ENCODE measurements at places on chromosomes 4 and X.

GRCh38 chr4:47972181-47972580, 44.3 kb downstream of the CNGA1 start:
- no peak for DNase-seq

- DNase-seq: no peak
Measured at GRCh38 chr4:180028682-180029081, 2214.5 kb upstream of the TENM3 start.

DNA sequence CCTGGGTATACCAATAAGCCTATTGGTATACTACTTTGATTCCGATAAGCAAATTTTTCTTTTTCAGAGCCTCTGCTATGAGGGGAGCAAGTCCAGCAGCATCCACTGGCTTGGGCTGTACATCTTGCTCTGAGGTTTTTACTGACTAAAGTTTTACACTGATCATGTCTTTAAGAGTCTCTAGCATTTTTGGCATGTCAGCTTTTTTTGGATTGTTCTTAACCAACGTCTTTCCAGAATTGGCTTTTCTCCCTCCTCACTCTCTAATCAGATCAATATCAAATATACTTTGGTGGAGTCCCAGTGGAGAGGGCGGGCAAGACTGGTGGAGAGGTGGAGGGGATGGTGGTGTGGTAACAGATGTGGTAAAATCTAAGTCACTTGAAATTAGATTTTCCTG, 196.8 kb downstream of the HEPH start:
- no peak for DNase-seq

GRCh38 chr4:77697860-77698590, 92.4 kb downstream of the CXCL13 start:
- DNase-seq: no peak

GRCh38 chr4:84917086-84917821, 49.2 kb downstream of the WDFY3 start:
- DNase-seq: no peak

GRCh38 chr4:98544818-98545414, 113.5 kb downstream of the TSPAN5 start:
- no peak for DNase-seq

DNA sequence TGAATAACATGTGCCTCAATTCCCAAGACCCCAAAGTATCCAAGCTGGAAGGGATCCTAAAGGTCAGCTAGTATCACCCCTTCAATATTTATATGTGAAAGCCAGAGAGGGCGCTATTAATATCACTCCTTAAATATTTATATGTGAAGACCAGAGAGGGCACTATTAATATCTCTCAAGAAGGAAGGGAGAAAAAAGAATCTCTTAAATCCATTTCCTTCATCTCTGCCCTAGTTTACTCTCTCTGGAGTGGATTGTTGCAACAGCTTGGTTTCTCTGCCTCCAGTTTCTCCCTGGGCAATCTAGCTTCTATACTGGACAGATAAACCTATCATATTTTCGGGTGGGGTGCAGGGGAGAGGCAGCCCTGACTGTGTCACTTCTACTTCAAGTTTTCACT, 31.6 kb upstream of the MSN start:
- no peak for DNase-seq

- no peak for DNase-seq
Measured at GRCh38 chr4:7546152-7546808, 111.5 kb upstream of the PSAPL1 start.

GRCh38 chrX:66544181-66544580, 94.7 kb downstream of the EDA2R start:
- DNase-seq: no peak

GRCh38 chr4:105145156-105145902, 1.3 kb upstream of the TET2 start:
- DNase-seq: no peak

GRCh38 chrX:115894087-115894486, 276.5 kb upstream of the AGTR2 start:
- no peak for DNase-seq

DNA sequence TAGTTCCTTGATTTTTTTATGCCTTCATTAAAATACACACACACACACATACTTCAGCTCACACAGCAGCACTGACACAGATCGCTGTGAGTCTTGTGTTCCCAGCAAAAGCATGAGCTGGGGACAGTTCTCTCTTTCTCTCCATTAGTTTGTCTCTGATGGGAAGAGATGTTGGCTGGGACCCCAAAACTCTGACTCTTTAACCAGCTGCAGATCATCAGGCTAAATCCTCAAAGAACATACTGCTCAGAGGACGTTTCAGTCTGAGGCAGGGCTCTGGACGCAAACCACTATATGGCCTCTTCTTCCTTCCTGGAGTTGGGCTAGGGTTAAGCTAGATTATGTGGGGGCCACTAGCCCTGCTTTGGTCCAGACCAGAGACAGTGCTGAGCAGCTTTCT, 109.6 kb downstream of the NHSL2 start:
- DNase-seq: no peak

DNA sequence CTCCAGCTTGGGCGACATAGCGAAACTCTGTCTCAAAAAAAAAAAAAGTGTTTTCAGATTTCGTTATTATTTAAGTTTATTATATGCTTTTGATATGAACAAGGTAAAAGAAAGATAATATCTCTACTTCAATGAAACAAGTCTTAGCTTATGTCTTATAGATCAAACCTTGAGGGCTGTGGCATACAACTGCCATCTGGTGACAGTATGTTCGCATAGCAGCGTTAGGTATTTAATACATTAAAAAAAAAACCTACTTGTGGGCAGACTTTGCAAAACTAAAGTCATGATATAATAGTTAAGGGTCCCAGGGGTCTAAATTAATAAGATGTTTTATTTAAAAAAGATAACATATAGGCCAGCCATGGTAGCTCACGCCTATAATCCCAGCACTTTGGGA, 161.2 kb upstream of the AMOT start:
- DNase-seq: no peak

GRCh38 chr4:145566086-145566708, 53.0 kb upstream of the MMAA start:
- DNase-seq: no peak

DNA sequence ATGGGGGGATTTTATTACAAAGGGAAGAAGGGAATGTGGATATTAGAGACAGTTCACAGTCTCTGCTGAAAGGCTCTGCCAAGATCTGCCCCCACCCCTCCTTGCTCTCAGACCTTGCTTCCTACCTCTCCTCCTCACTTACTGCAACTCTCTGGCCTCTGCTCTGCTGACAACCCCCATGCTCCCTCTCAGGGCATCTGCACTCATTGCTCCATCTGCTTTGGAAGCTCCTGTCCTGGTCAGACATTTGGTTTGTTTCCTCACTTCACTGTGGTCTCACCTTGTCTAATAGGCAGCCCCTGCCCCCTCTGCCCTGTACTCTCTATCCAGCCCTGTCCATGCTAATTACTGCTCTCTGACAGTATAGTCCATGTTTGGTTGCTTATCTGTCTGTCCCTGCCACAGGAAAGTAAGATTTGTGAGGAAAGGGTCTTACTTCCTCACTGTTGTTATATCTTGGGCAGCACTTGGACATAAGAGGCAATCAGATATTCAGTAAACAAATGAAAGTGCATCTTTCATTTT, 189.3 kb downstream of the PTTG2 start:
- DNase-seq: no peak

DNA sequence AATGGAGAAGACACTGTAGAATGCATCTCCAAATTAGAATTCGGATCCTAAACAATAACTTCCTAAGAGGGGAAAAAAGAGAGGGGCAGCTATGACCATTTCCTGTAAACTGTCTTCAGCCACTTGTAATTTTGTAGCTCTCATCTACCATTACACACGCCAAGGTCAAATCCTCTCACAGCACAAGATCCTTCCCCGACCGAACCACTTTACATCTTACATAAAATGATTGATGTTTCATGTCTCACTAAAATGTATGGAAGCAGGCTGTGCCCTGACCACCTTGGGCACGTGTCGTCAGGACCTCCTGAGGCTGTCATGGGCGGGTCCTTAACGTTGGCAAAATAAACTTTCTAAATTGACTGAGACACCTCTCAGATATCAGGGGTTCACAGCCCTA, 24.1 kb upstream of the PBDC1 start:
- no peak for DNase-seq

DNA sequence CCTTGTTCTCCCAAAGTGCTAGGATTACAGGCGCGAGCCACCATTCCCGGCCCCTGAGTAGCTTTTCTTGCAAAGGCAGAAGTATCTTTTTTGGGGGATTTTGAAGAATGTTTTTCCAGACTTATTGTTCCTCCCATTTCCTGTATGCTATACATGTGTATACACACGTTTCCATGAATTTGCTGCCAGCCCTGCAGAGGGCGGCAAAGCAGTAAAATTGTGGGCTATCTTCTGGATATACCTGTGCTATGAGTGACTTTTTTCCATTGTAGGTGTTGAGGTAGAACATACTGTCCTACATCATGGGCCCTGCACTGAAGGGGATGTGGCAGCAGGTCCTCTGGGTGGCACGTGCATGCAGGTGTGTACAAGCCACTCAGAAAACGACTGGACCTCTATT, 16.9 kb upstream of the MED28 start:
- DNase-seq: no peak

DNA sequence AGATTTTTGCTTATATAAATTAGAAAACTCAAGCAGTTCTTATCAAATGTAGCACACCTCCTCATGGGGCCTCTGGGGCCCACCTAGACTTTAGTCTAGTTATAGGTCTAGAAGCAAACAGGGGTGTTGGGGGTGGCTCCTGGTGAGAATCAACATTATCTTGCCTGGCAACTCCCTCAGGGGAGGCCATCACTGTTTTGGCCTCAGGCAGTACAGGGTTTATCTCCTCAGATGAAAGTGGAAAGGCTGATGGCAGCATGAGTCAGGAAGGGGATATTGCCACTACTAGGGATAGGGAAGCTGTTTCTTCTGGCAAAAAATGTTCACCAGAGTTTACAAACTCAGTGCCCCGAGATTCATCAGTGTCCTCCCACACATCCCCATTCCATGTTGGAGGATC, 232.4 kb upstream of the BMP3 start:
- no peak for DNase-seq

- no peak for DNase-seq
Measured at GRCh38 chr4:86256086-86256485, 103.8 kb downstream of the MAPK10 start.

- DNase-seq: no peak
Measured at GRCh38 chr4:187726485-187726884, 269.1 kb upstream of the ZFP42 start.

DNA sequence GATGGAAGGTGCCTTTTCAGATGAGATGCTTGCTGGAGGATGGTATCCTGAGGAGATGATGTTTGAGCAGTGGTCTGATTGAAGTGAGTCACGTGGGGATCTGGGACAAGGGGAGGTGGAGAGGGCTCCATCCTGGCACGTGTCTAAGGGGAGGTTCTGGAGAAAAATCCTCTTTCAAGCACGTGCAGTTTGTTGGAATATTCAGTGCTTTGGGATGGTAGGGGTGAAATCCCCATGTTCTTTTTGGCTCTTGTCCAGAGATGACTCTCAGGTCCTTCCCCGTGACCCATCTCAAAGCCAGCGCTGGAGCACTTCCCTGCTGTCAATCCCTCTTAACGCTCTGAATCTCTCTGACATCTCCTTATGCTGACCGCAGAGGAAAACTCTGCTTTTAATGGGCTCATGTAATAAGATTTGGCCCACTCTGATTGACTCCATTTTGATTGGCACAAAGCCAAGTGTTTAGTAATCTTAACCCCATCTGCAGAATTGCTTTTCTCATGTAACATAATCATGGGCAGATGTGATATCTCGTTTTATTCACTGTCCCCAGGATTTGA, 10.8 kb upstream of the KLKB1 start:
- DNase-seq: no peak

DNA sequence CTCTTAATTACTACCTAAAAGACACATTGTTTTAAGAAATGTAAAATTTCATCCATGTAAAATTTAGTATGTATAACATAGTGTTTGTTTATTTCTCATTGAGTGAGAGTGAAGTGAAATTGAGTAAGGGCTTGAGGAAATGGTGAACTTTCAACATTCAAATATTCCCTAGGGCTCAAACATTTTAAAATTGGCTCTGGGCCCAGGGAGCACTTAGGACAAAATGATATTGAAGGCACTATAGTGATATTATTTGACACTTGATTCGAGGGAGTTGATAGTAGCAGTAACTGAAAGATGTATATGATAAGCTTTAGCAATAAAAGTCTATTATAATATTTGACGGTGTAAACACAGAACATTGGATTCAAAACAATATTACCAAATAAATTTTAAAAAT, 1244.0 kb upstream of the TENM3 start:
- no peak for DNase-seq

DNA sequence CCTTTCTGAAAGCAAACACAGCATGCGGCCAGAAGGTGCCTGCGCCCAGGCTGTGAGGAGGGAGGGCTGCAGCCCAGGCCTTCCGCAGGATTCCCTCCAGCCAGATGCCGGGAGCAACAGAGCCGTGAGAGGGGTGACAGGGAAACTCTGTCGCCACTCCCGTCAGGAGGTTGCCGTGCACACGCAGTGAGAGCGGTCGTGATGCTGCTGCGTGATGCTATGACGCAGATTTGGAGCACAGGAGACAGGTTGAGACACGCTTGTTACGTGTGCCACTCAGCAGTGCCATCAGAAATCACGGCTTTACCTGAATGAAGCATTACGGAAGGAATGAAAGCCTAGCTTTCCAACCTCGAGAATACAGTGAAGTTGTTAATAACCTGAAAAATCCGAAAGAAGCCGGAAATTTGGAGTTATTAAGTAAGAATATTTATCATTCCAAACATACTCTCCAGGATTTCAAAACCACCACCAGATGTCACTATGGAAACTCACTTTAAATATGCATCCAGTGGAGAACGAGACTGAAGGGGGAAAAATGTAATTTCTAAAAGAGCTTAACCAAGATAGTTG, 54.4 kb downstream of the FAT1 start:
- no peak for DNase-seq

GRCh38 chr4:156303708-156304107, 350.0 kb upstream of the CTSO start:
- no peak for DNase-seq

GRCh38 chrX:3449287-3449686, 102.8 kb upstream of the MXRA5 start:
- no peak for DNase-seq

DNA sequence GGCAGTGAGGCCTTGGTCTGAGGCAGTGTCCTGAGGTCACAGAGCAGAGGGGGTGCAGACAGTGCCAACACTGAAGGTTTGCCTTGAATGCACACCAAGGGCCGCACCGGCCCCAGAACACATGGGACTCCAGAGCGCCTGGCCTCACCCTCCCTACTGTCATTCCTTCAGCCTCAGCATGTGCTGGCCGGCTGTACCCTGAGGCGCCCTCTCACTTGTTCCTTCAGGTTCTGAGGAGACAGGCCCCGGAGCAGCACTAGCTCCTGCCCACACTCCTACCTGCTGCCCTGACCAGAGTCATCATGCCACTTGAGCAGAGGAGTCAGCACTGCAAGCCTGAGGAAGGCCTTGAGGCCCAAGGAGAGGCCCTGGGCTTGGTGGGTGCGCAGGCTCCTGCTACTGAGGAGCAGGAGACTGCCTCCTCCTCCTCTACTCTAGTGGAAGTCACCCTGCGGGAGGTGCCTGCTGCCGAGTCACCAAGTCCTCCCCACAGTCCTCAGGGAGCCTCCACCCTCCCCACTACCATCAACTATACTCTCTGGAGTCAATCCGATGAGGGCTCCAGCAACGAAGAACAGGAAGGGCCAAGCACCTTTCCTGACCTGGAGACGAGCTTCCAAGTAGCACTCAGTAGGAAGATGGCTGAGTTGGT, 2.4 kb downstream of the MAGEA12 start:
- DNase-seq: no peak
